ENCODE measurements at places on chromosomes 7 and 10.

DNA sequence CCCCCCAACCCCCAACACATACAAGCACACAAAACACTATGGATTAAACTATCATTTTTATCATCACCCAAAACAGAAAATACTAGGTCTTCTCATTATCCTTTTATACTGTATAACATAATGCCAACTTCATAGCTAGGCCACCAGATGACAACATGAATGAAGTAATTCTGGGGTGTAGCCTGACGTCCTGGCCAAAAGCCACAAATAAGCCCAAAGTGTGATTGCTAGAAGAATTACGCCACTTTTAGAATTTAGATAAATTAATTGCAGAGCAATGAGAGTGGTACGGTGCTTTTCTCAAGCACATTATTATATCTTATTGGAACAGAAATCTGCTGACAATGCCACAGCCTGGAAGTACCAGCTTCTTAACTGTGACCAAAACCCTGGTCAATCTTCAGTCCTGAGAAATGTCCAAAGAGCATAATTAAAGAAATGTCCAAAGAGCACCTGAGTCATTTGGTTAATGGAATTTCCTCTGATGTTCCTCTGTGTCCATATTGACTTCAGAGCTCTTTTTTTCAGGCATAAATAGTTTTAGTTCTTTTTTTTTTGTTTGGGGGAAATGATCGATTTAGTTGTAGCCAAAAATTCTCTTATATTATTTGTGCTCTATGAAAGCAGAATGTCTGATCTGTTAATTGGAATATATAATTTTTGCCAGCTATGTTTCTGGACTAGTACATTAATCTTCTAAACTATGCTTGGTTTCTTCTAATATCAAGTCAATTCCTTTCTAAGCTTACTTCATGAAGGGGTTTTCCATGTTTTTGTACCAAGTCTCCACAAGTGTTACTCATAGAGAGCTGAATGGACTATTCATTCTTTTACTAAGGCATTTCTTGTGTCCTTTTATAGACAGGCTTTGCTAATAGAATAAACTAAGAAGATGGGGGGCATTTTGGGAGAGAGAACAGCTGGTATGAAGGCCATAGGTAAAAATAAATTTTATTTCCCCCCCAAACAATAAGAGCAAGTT is 233.4 kb upstream of the SLC26A5 start:
- H3K27me3 ChIP-seq = no peaks in the 10 kb centered on the region
- no peaks in the 10 kb centered on the region for H3K4me1 ChIP-seq
- H3K27ac ChIP-seq = no peak overlapping the region
- no peaks in the 10 kb centered on the region for H3K36me3 ChIP-seq
- H3K4me3 ChIP-seq = no peak overlapping the region
- DNase-seq = no peak

DNA sequence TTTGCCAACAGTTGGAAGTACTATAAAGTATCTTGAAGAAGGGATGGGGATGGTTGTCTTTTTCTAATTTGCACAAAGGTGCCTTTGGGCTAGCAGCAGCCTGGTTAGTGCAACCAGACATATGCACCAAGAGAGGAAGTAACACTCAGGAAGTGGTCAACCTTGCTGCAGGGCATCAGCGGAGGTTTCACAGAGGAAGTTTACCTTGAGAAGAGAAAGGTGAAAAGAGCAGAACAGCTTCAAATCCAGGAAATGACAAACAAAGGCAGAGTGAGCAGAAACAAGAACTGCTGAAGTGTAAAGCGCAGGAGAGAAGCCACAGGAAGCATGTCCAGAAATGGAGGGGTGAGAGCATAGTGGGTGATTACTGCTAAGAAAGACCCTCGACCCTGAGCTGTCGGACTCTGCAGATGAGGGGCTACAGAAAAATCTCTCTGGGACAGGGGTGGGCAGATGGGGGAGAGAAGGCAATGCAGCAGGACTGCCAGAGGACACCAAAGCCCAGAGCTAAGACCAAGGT is 66.9 kb downstream of the STK17A start:
- peaks cover 52% of the 10 kb centered on the region for H3K36me3 ChIP-seq
- no peaks in the 10 kb centered on the region for H3K27me3 ChIP-seq
- peak overlapping the region; percentile 98 for H3K27ac ChIP-seq
- H3K4me3 ChIP-seq = no peak overlapping the region
- peak; percentile 93 for DNase-seq
- H3K4me1 ChIP-seq = peaks cover 73% of the 10 kb centered on the region

DNA sequence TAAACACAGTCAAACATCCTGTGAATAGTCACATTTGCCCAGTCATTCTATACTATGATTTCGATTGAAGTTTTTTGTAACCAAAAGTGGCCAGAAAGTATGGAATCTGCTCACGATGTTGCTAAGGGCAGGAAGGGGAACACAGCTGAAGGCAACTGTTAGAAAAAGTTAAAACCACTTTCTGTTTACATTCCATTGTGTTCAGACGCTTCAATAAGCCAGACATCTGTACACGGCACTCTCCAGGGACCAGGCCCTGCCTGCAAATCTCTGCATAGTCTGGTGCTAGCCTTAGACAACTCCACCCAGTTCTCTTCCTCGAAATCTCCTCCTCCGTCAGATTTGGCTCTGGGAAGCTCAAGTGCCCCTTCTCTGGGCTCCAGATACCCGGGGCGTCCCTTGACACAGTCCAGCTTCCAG is 17.1 kb upstream of the TMEM120A start:
- DNase-seq = no peak
- no peak overlapping the region for H3K27ac ChIP-seq
- H3K36me3 ChIP-seq = 0 out of 2 replicates have a peak, but pooled peaks cover 2% of the 10 kb centered on the region
- no peak overlapping the region for H3K4me3 ChIP-seq
- no peaks in the 10 kb centered on the region for H3K4me1 ChIP-seq

DNA sequence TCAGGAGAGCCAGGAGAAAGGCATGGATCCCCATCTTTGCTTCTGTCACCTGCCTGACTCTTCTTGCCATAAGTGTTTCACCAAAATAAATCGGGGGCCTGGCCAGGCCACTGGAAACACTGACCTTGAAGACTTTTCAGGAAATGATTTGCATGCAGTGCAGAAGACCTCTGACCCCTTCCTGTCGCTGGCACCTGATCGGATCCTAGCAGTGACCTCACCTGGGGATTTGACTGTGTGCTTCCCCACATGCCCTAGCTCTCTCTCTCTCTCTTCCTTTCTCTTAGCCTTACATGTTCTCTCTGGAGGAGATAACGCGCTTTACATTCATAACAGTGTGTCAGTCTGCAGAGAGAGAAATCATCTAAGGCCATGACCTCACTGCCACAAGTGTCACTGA is 243.0 kb downstream of the PRPF18 start:
- no peaks in the 10 kb centered on the region for H3K27me3 ChIP-seq
- no peak overlapping the region for H3K4me3 ChIP-seq
- DNase-seq = no peak
- no peaks in the 10 kb centered on the region for H3K36me3 ChIP-seq

- peaks cover 37% of the 10 kb centered on the region for H3K4me1 ChIP-seq
- peak overlapping the region; percentile 21 for H3K27ac ChIP-seq
- H3K36me3 ChIP-seq = peaks cover 23% of the 10 kb centered on the region
- DNase-seq = no peak
- H3K27me3 ChIP-seq = no peaks in the 10 kb centered on the region
Measured at GRCh38 chr7:6376820-6377219, 70.9 kb downstream of the DAGLB start.

- peak overlapping the region; percentile 15 for H3K4me3 ChIP-seq
- peaks cover 21% of the 10 kb centered on the region for H3K4me1 ChIP-seq
- peak; percentile 96 for DNase-seq
- peak overlapping the region; percentile 42 for H3K27ac ChIP-seq
- H3K27me3 ChIP-seq = no peaks in the 10 kb centered on the region
- H3K36me3 ChIP-seq = no peaks in the 10 kb centered on the region
Measured at GRCh38 chr7:138958391-138958956, 22.7 kb downstream of the KIAA1549 start.

DNA sequence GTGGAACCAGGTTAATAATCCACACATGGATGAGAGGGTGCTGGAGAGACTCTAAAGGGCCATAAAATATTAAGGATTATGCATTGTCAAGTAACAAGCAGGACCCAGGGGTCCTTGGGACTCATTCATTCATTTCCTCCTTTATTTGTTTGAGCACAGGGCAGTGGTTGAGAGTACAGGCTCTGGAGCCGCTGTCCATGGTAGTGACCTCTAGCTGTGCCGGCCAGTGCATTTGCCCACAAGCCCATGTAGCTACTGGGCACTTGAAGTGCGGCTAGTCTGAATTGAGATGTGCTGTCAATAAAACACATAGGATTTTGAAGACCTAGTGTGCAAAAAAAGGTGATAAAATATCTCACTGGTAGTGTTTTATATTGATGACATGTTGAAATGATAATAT is 137.6 kb downstream of the C10orf105 start:
- H3K4me3 ChIP-seq = no peak overlapping the region
- no peaks in the 10 kb centered on the region for H3K4me1 ChIP-seq
- H3K27ac ChIP-seq = no peak overlapping the region
- H3K36me3 ChIP-seq = no peaks in the 10 kb centered on the region

- H3K4me3 ChIP-seq = no peak overlapping the region
- H3K27ac ChIP-seq = no peak overlapping the region
- no peaks in the 10 kb centered on the region for H3K36me3 ChIP-seq
- H3K4me1 ChIP-seq = no peaks in the 10 kb centered on the region
- no peaks in the 10 kb centered on the region for H3K27me3 ChIP-seq
Measured at GRCh38 chr10:5480162-5480941, 19.0 kb downstream of the CALML5 start.

- H3K27ac ChIP-seq = no peak overlapping the region
- no peaks in the 10 kb centered on the region for H3K36me3 ChIP-seq
- no peaks in the 10 kb centered on the region for H3K27me3 ChIP-seq
- DNase-seq = no peak
- H3K4me3 ChIP-seq = no peak overlapping the region
Measured at GRCh38 chr10:110003524-110003885, 4.3 kb upstream of the ADD3 start.

- H3K27ac ChIP-seq = no peak overlapping the region
- DNase-seq = no peak
- no peak overlapping the region for H3K4me3 ChIP-seq
- no peaks in the 10 kb centered on the region for H3K36me3 ChIP-seq
Measured at GRCh38 chr7:28979776-28980175, 21.6 kb upstream of the TRIL start.

GRCh38 chr7:80499350-80499953 is 12.4 kb downstream of the GNAT3 start:
- H3K27ac ChIP-seq = peak overlapping the region; percentile 69
- H3K36me3 ChIP-seq = no peaks in the 10 kb centered on the region
- H3K27me3 ChIP-seq = no peaks in the 10 kb centered on the region
- peaks cover 25% of the 10 kb centered on the region for H3K4me1 ChIP-seq

- H3K4me1 ChIP-seq = peaks cover 21% of the 10 kb centered on the region
- H3K36me3 ChIP-seq = no peaks in the 10 kb centered on the region
- DNase-seq = no peak
- no peak overlapping the region for H3K4me3 ChIP-seq
- H3K27ac ChIP-seq = no peak overlapping the region
Measured at GRCh38 chr7:141695803-141696289, 6.1 kb downstream of the DENND11 start.

DNA sequence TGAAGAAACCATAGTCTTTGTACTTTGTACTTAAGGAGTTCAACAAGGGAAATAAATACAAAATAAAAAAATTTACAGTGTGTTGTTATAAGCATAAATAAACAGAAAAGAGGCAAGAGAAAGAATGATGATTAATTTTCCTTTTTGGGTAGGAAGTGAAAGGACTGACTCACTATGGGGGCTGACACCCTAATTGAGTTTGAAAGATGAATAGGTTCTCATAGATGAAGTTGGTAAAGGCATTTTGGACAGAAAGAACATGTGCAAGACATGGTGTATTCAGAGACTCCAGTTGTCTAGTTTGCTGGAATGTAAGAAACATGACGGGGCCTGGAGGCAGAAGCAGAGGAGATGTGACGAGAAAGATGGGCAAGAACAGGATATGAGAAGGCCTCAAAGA is 83.7 kb downstream of the VPS50 start:
- no peak overlapping the region for H3K4me3 ChIP-seq
- no peak for DNase-seq
- no peaks in the 10 kb centered on the region for H3K36me3 ChIP-seq
- no peaks in the 10 kb centered on the region for H3K27me3 ChIP-seq
- H3K4me1 ChIP-seq = no peaks in the 10 kb centered on the region
- no peak overlapping the region for H3K27ac ChIP-seq

- H3K27ac ChIP-seq = no peak overlapping the region
- no peaks in the 10 kb centered on the region for H3K36me3 ChIP-seq
- no peak for DNase-seq
- H3K27me3 ChIP-seq = no peaks in the 10 kb centered on the region
- H3K4me1 ChIP-seq = no peaks in the 10 kb centered on the region
Measured at GRCh38 chr7:68840991-68841390, 757.3 kb upstream of the AUTS2 start.

GRCh38 chr10:98045785-98046389 is 15.5 kb upstream of the CRTAC1 start:
- no peaks in the 10 kb centered on the region for H3K4me1 ChIP-seq
- H3K27ac ChIP-seq = no peak overlapping the region
- no peak overlapping the region for H3K4me3 ChIP-seq
- H3K36me3 ChIP-seq = no peaks in the 10 kb centered on the region

- no peak overlapping the region for H3K27ac ChIP-seq
- H3K36me3 ChIP-seq = no peaks in the 10 kb centered on the region
- H3K4me1 ChIP-seq = no peaks in the 10 kb centered on the region
- H3K27me3 ChIP-seq = no peaks in the 10 kb centered on the region
Measured at GRCh38 chr10:102752266-102752930, 8.7 kb downstream of the WBP1L start.

DNA sequence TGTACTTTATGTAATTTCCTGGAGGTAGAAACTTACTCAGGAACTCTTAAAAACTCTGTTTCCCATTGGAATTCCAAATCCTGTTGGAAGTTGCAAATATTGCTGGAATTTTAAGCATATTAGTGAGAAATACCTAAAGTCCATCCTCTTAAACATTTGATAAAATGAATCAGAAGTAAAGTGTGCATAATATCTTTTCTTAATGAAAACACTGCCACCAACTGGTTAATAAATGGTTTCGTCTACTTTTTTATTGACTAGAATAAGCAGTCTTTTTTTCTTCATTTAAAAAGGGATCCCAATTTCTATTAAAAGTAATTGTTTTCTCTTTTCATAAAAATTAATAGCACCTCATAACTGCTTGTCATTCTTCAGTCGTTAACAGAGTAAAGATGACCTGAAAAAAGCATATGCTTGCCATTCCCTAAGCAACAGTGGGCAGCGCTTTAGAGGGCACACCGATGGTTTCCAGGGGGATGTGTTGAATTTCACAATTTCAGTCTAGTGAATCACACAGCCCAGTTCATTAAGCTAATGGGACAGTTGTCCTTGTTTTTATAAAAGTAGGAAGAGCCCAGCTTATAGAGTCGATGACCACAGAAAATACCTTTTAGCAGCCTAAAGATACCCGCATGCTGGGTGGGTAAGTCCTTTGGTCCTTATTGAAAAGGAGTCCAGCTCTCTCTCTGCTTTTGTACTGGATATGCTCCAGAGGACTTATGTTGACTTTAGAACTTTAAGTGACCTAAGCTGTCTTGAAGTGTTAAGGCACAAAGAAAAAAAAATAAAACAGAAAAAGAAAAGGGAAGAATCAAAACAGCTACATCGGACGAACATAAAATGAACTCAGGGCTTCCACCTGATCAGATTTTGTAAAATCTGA is 28.5 kb downstream of the NPS start:
- no peak overlapping the region for H3K27ac ChIP-seq
- no peak for DNase-seq
- H3K36me3 ChIP-seq = no peaks in the 10 kb centered on the region
- H3K4me1 ChIP-seq = no peaks in the 10 kb centered on the region
- H3K4me3 ChIP-seq = no peak overlapping the region
